WTC11 (cell line): ENCODE measurements at places on chromosomes 7 and 10. TPM values are rescaled to one million over a fixed set of nuclear protein-coding genes. Genes with fewer than 3 reads are reported as not detected.

Gene NPFFR1
- total RNA-seq = 0.04 to 0.05 TPM in 2 of 3 replicates, not detected in the other

- no peak overlapping the region for H3K4me3 ChIP-seq
- H3K27ac ChIP-seq = no peak overlapping the region
- no peaks in the 10 kb centered on the region; the same call in 1 of the 2 replicates for H3K27me3 ChIP-seq
- H3K4me1 ChIP-seq = peaks cover 56% of the 10 kb centered on the region
- H3K36me3 ChIP-seq = no peaks in the 10 kb centered on the region
- DNase-seq = no peak
Observed at GRCh38 chr10:110356628-110357245, 52.0 kb upstream of the SMNDC1 start.

GRCh38 chr10:122894261-122894944 is 15.0 kb upstream of the FAM24B start:
- H3K4me1 ChIP-seq = no peaks in the 10 kb centered on the region
- H3K27me3 ChIP-seq = no peaks in the 10 kb centered on the region
- H3K4me3 ChIP-seq = no peak overlapping the region

Gene TCF7L2
- 44.5 to 51.4 TPM (median 51.1 TPM) in 3 replicates for total RNA-seq

DNA sequence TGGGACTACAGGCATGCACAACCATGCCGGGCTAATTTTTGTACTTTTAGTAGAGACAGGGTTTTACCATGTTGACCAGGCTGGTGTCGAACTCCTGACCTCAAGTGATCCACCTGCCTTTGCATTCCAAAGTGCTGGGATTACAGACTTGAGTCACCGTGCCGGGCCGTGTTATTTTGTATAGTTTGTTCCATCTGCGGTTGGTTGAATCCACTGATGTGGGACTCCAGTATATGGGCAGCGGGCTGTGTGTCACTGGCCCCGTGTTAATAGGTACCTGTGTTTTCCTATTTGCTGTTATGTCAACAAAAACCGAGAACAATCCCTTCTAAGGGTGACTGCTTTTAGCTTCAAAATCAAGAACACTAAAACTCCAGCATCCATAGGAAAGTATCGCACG is 297.6 kb upstream of the PITRM1 start:
- no peaks in the 10 kb centered on the region for H3K36me3 ChIP-seq
- H3K27ac ChIP-seq = no peak overlapping the region
- H3K4me3 ChIP-seq = no peak overlapping the region
- no peak for DNase-seq
- no peaks in the 10 kb centered on the region for H3K27me3 ChIP-seq

DNA sequence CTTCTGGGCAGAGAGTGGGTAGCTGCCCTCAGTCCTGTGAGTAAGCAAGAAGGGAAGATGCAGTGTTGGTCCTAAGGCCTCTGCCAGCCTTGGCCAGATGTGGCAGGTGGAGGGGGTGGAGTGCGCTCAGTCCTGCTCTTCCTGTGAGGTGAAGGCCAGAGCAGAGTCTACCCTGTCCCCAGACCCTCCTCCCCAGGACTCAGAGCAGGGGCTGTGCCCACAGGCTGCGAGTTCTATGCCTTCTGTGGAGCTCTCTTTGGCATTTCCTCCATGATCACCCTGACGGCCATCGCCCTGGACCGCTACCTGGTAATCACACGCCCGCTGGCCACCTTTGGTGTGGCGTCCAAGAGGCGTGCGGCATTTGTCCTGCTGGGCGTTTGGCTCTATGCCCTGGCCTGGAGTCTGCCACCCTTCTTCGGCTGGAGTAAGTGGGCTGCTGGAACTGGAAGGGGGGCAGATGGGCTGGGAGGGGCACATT is 4.0 kb downstream of the OPN4 start:
- H3K36me3 ChIP-seq = no peaks in the 10 kb centered on the region
- H3K27me3 ChIP-seq = no peaks in the 10 kb centered on the region
- no peak overlapping the region for H3K27ac ChIP-seq
- no peaks in the 10 kb centered on the region for H3K4me1 ChIP-seq
- H3K4me3 ChIP-seq = no peak overlapping the region

GRCh38 chr7:48667407-48667806 is 256.9 kb upstream of the CDC14C start:
- no peaks in the 10 kb centered on the region for H3K36me3 ChIP-seq
- H3K4me1 ChIP-seq = no peaks in the 10 kb centered on the region
- no peak for DNase-seq
- H3K27ac ChIP-seq = no peak overlapping the region

DNA sequence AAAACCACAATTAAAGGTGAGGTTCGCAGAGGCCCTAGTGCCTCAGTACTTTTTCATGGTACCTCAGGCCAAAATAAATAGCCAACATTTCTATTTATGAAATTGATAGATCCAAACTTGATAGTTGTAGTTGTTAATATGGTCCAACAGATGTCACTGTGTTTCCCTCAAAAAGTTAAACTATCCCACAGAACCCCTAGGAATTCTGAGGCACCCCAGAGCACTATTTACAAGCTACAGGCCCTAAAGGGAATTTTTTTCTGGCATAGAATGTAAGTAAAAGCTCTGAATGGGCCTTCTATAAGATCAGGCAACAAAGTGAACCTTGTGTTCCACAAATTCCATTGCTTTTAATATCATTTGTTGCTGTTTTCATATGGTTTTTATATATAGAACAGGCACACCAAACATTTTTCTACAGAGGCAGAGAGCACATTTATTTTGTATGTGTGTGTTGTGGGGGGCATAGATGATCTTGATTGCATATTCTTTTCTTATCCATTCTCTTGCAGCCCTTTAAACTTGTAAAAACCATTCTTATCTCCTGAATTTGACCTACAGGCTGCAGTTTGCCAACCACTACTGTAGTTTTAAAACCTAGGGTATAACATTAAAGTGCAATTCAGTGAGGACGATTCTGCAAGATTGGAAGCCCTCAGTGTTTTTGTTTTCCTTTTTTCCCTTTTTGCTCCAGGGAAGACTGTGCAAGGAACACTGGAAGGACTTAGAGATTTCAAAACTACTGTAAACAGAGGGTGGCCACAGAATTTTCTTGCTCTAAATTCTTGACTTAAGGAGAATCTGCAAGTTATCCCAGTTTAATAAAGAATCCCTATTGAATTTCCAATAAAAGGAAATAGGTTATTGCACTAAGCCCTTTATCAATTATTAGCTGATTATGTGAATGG is 3.5 kb upstream of the ARL4A start:
- peaks cover 35% of the 10 kb centered on the region for H3K4me1 ChIP-seq
- H3K27ac ChIP-seq = no peak overlapping the region
- H3K27me3 ChIP-seq = no peaks in the 10 kb centered on the region
- DNase-seq = no peak
- H3K4me3 ChIP-seq = no peak overlapping the region
- no peaks in the 10 kb centered on the region for H3K36me3 ChIP-seq

Gene LEP
- total RNA-seq = not detected in 3 replicates

Gene MYO3A
- total RNA-seq = 3.7 to 6.4 TPM (median 6.0 TPM) in 3 replicates

- H3K4me3 ChIP-seq = no peak overlapping the region
- H3K4me1 ChIP-seq = peaks cover 8% of the 10 kb centered on the region
- DNase-seq = peak; percentile 26
- H3K36me3 ChIP-seq = no peaks in the 10 kb centered on the region
- no peaks in the 10 kb centered on the region; the same call in 1 of the 2 replicates for H3K27me3 ChIP-seq
- no peak overlapping the region for H3K27ac ChIP-seq
Observed at GRCh38 chr10:36373424-36374096, 731.5 kb upstream of the FZD8 start.

DNA sequence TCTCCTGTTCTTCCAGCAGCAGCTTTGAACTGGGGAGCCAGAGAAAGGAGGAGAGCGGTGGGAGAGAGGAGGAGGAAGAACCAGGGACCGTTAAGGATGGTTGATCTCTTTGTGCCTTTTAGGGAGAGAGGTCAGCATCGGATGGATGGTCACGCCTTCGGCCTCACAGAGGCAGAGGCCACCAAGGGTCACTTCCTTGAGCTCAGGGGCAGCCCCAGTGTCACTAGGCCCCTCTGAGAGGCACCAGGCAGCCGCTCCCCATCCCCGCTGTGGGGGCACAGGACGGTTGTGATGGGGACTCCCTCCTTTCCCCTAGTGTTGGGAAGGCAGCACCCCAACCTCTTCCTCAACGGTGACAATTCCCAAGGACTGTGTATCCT is 121.4 kb downstream of the DNAJB6 start:
- peaks cover 15% of the 10 kb centered on the region for H3K27me3 ChIP-seq
- no peak overlapping the region for H3K27ac ChIP-seq
- no peak for DNase-seq
- H3K36me3 ChIP-seq = peaks cover 16% of the 10 kb centered on the region
- H3K4me3 ChIP-seq = no peak overlapping the region
- H3K4me1 ChIP-seq = peaks cover 4% of the 10 kb centered on the region; the same call in 1 of the 2 replicates

DNA sequence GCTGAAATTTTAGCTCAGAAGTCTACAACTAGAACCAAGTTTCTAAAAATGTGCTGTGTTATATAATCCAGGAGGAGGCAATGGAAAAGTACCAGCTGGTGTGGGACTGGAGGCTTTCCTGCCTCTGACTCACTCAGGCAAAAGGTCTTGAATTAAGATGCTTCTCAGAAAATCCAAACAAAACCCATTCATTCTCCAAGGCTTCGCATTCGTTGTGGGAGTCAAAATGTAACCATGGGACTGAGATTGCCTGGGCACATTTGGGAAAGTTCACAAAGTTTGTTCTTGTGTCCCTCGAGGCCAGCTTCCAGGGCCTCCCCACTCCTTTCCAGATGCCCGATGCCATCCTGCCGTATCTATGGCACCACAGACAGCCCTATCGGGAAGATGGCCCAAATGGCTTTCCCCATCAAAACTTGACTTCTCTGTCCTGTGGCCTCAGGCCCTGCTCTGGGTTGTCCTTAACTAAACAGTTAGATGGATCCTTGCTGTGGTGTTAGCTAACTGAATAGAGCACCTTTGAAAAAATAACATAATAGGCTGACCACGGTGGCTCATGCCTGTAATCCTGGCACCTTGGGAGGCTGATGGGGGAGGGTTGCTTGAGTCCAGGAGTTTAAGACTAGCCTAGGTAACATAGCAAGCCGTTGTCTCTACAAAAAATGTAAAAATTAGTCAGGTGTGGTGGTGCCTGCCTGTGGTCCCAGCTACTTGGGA is 180.5 kb downstream of the PFKFB3 start:
- no peak overlapping the region for H3K27ac ChIP-seq
- H3K36me3 ChIP-seq = peaks cover 51% of the 10 kb centered on the region
- H3K4me1 ChIP-seq = no peaks in the 10 kb centered on the region

GRCh38 chr7:15543256-15543655 is 18.6 kb downstream of the AGMO start:
- DNase-seq = no peak
- no peak overlapping the region for H3K4me3 ChIP-seq
- 0 out of 2 replicates have a peak, but pooled peaks cover 3% of the 10 kb centered on the region for H3K36me3 ChIP-seq
- no peak overlapping the region for H3K27ac ChIP-seq

DNA sequence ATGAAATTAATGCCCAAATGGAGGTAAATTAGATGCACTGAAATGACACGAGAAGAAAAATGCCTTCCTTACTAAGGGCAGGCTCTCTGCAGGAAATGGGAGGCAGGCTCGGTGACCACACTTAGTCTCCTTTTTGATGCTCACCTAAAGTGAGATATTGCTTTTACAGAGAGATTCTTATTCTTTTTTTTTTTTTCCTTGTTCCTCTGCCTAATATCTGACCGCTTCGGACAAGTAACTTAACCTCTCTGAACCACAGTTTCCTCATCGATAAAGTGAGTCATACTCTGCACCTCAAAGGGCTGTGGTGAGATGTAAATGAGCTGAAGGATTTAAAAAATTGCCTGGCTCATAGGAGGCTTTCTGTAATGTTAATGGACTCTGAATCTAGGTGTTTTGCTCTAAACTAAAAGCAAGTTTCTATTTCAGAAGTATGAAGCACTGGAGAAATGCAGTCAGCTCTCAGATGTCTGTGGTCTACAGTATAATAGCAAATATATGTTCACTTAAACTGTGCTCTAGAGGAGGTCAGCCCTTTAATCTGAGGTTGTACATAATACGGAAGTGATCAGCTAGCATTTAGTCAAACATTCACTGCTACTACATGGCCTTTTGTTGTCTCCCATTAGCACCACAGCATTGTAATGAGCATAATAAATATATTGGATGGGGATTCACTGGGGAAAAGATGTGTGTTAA is 23.2 kb downstream of the NKX2-3 start:
- peaks cover 22% of the 10 kb centered on the region for H3K4me1 ChIP-seq
- no peak overlapping the region for H3K4me3 ChIP-seq
- peaks cover 16% of the 10 kb centered on the region for H3K27me3 ChIP-seq
- DNase-seq = no peak

- peaks cover 7% of the 10 kb centered on the region for H3K4me1 ChIP-seq
- H3K27ac ChIP-seq = no peak overlapping the region
- H3K36me3 ChIP-seq = no peaks in the 10 kb centered on the region
- H3K4me3 ChIP-seq = no peak overlapping the region
Observed at GRCh38 chr10:77160679-77161078, 476.9 kb downstream of the KCNMA1 start.

Gene IL6
- total RNA-seq = 0.27 to 0.71 TPM (median 0.52 TPM) in 3 replicates

DNA sequence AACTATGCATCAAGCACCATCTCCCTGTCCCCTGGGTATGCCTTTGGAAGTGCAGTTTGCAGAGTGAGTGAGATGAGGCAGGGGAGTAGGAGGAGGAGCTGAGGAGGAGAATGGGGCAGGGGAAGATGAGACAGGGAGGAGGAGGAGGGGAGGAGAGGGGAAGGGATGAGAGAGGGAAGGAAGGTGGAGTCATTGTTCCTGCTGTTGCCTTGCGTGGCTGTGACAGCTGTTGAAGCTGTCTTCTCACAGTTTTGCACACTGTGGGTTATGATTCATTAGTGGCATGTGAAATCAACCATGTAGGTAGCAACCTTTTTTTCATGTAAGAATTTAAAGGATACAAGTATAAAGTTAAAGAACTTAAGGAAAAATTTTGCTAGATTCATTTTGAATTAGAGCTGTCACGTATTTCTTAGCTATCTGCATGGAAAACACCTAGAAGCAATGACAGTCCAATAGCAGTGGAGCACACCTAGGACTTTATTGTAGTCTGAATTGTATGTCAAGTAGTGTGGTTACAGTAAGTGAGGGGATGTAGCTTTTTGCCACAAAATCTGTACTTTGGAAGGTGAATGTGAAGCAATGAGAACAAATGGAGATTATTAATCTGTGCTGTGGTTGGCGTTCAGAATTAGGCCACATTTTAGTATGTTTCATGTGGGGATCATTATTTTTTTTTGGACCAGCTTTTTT is 21.7 kb downstream of the CCM2 start:
- no peak overlapping the region for H3K4me3 ChIP-seq
- 0 out of 2 replicates have a peak, but pooled peaks cover 3% of the 10 kb centered on the region for H3K4me1 ChIP-seq
- no peak overlapping the region for H3K27ac ChIP-seq
- no peaks in the 10 kb centered on the region for H3K27me3 ChIP-seq
- H3K36me3 ChIP-seq = peaks cover 21% of the 10 kb centered on the region
- DNase-seq = no peak
